ENCODE measurements at places on chromosomes 2 and 18. TPM values are rescaled to one million over a fixed set of nuclear protein-coding genes. Genes with fewer than 3 reads are reported as not detected.
A peak's percentile ranks its signal among the peaks of the same experiment; 100 is the strongest.

Gene UBE2F
- 27.7 TPM for total RNA-seq

DNA sequence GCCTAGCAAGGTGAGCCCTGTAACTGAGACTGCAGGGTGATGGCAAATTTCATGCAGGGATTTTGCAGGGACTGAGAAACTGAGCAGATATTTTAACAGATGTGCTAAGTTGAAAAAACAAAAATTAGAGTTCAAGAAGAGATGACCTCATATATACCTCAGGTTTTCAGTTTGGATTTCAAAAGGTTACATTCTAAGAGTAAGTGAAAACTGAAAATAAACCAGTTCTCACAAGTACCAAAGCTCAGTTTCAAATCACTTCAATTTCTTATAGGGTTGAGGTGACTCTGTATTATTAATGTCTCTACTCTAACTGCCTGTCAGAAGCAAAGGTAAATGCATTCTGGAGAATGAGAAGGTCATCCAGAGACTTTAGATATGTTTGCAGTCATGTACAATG is 237.4 kb upstream of the VRK2 start:
- no peak for DNase-seq

GRCh38 chr18:57965246-57965645 is 78.8 kb upstream of the NEDD4L start:
- no peak for DNase-seq

Gene C2orf66
- not detected for total RNA-seq

Gene CDK5R2
- 5.3 TPM for total RNA-seq

GRCh38 chr2:102050854-102051391 is 59.2 kb downstream of the IL1R2 start:
- DNase-seq, result peak; percentile 42

GRCh38 chr2:187369471-187369870 is 78.6 kb downstream of the CALCRL start:
- DNase-seq, result no peak

DNA sequence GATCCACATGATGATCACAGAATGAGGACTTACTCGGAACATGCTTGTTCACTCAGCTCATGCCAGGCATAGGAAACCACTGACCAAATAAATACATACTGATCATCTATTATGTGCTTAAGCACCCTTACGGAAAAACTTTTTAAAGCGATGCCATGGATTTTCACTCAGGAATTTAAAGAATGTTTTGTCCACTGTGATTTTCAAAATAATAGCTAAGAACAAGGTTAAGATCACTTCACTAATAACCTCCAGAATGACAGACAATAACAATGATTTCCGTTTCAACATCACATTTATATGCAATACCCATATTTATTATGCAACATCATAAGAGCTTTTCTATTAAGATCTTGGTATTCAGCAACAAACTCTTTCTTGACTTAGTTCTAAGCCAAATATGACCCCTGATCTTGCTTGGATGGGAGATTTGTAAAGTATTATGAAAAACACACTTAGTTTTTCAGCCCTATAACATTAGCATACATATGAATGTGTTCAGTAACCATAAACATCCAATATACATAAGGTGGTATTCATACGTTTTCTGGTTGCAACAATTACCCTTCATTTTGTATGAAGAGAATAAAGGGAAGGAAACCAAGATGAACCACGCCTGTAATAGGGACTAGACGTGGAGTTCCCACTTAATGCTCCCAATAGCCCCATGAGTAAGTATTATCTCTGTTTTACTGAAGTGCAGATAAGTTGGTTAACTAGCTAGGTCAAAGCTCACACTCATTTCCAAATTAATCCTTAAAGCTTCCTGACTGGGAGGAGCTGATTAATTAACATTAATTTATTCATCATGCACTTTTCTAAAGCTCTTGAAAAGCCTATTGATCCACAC is 1.9 kb downstream of the CD302 start:
- no peak for DNase-seq

Gene STARD6
- 0.82 TPM for total RNA-seq

GRCh38 chr2:108412995-108413710 is 35.4 kb downstream of the SULT1C4 start:
- DNase-seq, result no peak

- no peak for DNase-seq
Measured at GRCh38 chr2:17084877-17085276, 419.2 kb upstream of the CYRIA start.

Gene CPO
- not detected for total RNA-seq

GRCh38 chr2:96150791-96151594 is 5.8 kb upstream of the DUSP2 start:
- DNase-seq, result no peak

Gene PKDCC
- total RNA-seq, result 19.6 TPM

DNA sequence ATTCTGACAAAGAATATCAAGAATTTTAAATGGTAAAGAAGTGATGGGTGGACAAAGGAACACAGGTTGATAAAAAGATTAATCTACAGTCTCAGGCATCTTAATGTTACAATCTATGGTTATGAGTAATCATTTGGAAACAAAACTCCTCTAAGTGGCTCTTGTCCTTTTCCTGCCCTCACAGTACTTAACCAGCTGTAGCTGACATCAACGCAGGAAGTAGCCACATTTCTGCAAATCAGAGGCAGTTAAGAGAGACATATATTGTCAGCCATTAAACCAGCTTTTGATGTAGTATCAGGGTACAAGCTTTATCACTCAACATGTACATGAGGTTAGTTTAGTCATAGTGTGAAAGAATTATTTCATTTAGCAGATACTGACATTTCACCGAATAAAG is 244.6 kb downstream of the NR4A2 start:
- DNase-seq, result no peak

- peak; percentile 77 for DNase-seq
Measured at GRCh38 chr18:31685097-31686082, 1.0 kb upstream of the B4GALT6 start.

- DNase-seq, result no peak
Measured at GRCh38 chr2:127818241-127818640, 7.3 kb upstream of the WDR33 start.

Gene ASB18
- 0.82 TPM for total RNA-seq

DNA sequence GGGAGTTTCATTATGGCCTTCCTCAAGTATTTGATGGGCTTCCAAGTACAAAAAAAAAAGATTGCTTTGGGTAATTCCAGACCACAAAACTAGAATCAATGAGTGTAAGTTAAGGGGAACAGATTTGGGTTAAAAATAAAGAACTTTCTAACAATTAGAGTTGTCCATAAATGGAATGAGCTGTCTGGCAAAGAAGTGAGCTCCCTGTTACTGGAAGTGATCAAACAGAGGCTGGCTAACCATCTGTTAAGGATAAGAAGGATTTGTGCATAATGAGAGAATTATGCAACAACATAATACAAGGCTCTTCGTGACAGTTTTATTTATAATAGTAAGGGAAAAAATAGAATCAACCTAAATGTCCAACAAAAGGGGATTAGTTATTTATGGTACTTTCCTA is 44.6 kb upstream of the ACVR1 start:
- DNase-seq, result no peak

DNA sequence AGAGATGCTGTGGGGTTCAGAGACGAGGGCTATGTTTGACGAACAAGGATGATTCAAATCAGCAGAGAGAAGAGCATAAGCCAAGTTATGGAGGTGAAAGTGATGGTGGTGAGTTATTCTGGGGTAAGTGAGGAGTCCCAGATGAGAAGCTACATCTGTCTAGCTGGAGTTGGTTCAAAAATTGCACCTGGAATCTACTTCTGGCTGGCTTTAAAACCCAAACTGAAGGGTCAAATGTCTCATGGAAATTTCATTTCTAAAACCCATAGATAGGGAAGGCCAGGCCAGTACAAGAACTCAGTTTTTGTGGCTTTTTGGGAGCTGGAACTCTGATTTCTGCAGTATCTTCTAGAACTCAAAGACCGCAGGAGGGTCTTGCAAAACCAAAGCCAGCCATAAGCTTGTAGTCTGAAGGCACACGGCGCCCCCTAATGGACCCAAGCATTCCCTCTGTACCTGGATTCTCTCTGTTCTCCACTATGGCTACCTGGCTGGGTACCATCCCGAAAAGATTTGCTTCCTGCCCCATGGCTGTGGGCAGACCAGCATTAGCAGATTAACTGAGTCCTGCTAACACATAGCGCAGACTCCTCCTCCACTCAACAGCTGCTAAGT is 229.1 kb upstream of the SLC14A2 start:
- no peak for DNase-seq

DNA sequence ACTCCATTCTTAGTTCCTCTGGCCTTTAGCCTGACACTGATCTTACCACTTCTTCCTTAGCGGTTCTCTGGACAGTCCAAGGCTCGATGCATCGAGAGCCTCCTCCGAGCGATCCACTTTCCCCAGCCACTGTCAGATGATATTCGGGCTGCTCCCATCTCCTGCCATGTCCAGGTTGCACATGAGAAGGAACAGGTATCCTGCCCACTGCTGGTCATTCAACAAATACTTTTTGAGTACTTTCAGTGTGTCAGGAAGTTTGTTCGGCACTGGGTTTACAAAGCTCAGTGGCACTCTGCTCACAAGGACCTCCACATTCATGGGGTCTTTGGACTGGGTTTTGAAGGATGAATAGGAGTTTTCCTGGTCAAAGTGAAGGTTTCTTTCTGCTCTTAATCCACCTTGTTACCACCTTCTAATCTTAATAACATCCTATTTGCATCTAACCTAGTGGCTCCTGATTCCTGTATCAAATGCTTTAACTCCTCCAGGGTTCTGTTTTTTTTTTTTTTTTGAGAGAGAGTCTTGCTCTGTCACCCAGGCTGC is 25.8 kb downstream of the GCKR start:
- no peak for DNase-seq

DNA sequence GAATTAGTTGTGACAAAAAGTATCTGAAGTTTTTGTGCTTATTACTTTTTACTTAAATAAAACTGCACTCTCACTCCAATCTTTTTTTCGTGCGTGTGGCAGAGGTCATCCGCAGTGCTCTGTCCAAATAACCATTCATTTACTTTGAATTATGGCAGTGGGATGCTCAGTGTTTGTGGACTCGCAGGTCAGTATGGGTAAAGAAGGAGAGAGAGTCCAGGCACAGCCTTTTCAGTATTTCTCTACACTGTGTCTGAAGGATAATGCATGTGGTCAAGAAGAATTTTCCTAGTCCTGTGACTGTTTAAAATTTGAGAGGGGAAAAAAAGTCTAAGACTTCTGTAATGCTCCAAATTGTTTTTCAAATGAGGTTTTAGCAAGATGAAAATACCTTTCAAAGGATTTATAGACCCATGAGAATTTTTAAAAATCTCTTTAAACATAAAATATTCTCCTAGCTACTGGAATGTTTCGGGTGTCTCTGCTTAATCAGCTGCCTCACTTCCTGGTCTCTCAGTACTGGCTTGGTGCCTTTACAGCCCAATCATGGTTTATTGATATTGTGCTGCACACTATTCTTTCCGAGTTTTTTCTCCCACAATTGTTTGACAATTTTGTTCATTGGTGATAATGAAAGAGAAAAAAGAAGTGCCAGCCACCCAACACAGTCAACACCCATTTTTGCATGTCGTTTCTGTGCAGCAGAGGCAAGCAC is 453.2 kb downstream of the PTPRM start:
- DNase-seq, result no peak

GRCh38 chr2:196515608-196516007 is 123.9 kb upstream of the CCDC150 start:
- no peak for DNase-seq

Gene IL1F10
- not detected for total RNA-seq

GRCh38 chr18:36650906-36651305 is 177.9 kb downstream of the TPGS2 start:
- DNase-seq, result no peak

DNA sequence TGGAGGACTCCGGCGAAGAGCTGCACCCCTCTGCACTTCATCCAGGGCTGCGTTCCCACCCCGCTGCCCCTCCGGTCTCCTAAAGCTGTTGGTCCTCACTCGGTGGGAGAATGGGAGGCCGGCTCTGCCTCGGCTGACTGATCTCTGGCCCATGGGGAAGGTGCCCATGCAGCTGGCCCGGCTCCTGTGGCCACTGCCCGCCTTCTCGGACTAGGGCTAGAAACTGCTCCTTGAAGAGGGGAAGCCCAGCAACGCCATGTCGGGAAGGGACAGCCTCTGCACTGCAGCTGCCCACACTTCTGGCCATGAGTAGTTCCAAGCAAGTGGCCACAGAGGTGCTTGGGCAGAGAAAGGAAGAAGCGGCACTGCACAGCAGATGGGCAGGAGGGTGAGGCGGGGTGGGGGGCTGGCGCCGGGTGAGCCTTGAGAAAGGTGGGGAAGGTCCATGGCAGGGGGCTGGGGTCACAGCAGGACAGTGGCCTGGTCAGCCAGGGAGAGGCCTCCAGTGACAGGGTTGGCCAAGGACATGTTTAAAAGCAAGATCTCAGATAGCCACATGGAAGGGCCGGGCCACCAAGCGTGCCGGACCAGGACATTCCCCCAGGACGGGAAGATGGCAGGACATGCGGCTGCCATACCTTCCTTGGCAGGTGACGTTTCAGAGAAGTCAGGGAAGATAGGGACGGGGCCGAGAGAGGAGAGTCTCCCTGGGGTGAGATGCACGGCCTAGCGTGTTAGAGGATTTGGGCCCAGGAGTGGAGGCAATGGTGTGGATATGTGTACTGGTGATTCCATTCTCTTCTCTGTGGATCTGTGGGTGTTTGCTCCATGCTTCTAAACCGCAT is 158.8 kb upstream of the HDAC4 start:
- DNase-seq, result no peak

Gene CYTIP
- total RNA-seq, result 2.9 TPM

DNA sequence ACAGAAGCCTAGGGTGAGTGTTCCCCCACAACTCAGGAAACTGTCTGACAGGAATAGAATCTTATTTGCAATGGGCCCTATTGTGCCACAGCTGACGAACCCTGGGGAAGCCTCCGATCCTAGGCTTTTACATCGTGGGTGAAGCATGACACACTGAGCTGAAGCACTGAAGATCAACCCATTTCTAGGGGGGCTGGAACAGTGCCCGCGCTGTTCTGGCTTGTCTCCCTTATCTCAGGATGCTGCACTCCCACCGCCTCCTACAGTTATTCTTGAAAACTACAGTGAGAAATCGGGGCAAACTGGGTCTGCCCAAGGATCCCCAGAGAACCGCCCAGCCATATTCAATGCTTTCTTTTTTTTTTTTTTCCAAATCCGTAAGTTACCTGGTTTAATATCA is 41.1 kb downstream of the NETO1 start:
- DNase-seq, result no peak

GRCh38 chr18:13388586-13389490 is 170.3 kb downstream of the LDLRAD4 start:
- DNase-seq, result no peak

Gene VWC2L
- 4.1 TPM for total RNA-seq

Gene OTX1
- total RNA-seq, result 0.82 TPM

Gene DSG2
- total RNA-seq, result 3.3 TPM

Gene NOP58
- 48.5 TPM for total RNA-seq

Gene KCNG2
- under 0.01 TPM for total RNA-seq

- no peak for DNase-seq
Measured at GRCh38 chr2:232512602-232513001, 7.6 kb upstream of the PRSS56 start.

GRCh38 chr2:187532333-187533120 is 21.7 kb downstream of the TFPI start:
- no peak for DNase-seq

- DNase-seq, result no peak
Measured at GRCh38 chr2:20484810-20485611, 38.1 kb downstream of the RHOB start.

Gene NABP1
- total RNA-seq, result 3.3 TPM

Gene MAP3K19
- total RNA-seq, result 0.41 TPM

Gene EFR3B
- 42.0 TPM for total RNA-seq
